ENCODE measurements at places on chromosomes 7 and 10.

- DNase-seq, result no peak
Measured at GRCh38 chr7:33815336-33815735, 90.0 kb upstream of the BMPER start.

- no peak for DNase-seq
Measured at GRCh38 chr7:131302876-131303707, 24.6 kb upstream of the MKLN1 start.

GRCh38 chr10:89438525-89438924 is 24.2 kb downstream of the IFIT5 start:
- no peak for DNase-seq

- DNase-seq, result peak; percentile 78
Measured at GRCh38 chr10:75211007-75211691, 553 bp downstream of the VDAC2 start.

Measured in erythroblast (primary cell).